Progenitor cell of endocrine pancreas (in vitro differentiated cells): ENCODE measurements at places on chromosomes 4 and X.

DNA sequence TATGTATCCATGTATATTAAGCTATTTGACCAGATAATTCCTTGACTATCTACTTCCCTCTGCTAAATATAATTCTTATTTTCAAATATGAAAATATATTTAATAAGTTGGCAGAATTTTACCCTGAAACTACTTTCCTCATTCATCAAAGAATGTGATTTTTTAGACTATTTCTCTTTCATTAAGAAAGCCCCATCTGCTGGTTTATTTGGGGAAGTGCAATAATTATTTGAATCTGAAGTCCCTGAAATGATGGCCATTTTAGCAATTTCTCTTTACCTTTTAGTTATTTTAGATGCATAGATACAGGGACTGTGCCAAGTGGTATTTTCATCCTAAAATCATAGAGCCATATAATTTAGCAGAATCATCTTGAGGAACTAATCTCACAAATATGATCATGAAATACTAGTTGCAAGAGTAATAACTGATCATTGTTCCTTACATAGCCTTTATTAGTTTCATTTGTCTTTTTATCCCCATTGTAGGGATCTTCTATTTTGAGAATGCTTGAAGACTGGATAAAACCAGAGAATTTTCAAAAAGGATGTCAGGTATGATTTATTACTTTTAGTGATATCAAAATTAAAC lies 39.0 kb downstream of the ENPEP start:
- DNase-seq, result no peak

- no peak for DNase-seq
Measured at GRCh38 chr4:62471021-62471420, 1270.9 kb downstream of the ADGRL3 start.

DNA sequence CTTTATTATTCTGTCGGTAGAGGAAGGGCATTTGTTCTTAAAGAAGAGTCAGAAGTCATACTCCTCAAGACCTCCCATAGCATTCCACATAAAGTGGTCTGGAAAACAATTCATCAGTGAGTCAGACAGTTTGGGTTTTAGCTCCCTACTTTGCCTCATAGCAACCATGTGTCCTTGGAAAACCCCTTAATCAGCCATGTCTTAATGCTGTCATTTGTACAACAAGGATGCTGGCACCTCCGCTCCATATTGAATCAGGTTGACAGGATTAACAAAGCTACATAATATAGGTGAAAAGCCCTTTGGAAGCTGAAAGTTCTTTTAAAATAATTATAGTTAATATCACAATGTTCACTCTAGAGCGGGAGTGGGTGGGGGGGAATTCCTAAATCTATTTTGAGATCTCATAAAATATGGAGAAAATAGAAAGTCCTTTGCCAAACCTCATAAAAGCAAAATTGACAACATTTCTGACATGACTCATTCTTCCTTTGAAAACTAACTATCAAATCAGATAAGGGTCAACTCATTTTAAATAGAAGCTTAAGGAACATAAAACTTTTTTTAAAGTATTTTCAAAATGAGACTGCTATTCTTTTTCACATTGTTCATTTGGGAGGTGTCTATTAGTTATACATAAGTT lies 37.3 kb upstream of the GUCY1A1 start:
- DNase-seq, result no peak

GRCh38 chr4:1249731-1250526 lies 999 bp upstream of the CTBP1 start:
- no peak for DNase-seq

- DNase-seq, result no peak
Measured at GRCh38 chr4:165602621-165603020, 223.8 kb downstream of the CPE start.

- no peak for DNase-seq
Measured at GRCh38 chr4:2712261-2712842, 43.8 kb downstream of the TNIP2 start.

- no peak for DNase-seq
Measured at GRCh38 chr4:56050625-56051024, 101.9 kb downstream of the CEP135 start.

GRCh38 chr4:2570551-2571222 lies 34.2 kb downstream of the FAM193A start:
- DNase-seq, result no peak

- DNase-seq, result no peak
Measured at GRCh38 chr4:34193451-34194154, 2050.7 kb downstream of the ARAP2 start.

- DNase-seq, result no peak
Measured at GRCh38 chr4:42144028-42144427, 8.4 kb downstream of the BEND4 start.

DNA sequence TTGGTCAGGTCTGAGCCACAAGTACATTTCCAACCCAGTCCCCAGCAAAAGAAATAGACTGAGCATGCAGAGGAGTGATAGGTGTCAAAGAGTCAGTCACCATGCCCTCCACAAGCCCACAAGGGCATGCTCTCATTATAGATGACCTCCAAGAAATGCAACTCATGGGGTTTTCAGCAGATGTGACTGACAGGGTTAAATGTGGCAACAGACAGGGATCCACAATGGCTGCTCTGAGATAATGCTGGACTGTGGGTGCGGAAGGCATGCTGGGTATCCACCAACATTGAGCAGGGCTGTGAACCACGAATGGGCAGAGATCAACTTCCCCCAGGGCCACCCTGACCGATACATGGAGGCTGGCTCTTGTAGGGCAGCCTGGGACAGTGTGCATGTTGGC lies 115.8 kb downstream of the BCOR start:
- DNase-seq, result no peak

DNA sequence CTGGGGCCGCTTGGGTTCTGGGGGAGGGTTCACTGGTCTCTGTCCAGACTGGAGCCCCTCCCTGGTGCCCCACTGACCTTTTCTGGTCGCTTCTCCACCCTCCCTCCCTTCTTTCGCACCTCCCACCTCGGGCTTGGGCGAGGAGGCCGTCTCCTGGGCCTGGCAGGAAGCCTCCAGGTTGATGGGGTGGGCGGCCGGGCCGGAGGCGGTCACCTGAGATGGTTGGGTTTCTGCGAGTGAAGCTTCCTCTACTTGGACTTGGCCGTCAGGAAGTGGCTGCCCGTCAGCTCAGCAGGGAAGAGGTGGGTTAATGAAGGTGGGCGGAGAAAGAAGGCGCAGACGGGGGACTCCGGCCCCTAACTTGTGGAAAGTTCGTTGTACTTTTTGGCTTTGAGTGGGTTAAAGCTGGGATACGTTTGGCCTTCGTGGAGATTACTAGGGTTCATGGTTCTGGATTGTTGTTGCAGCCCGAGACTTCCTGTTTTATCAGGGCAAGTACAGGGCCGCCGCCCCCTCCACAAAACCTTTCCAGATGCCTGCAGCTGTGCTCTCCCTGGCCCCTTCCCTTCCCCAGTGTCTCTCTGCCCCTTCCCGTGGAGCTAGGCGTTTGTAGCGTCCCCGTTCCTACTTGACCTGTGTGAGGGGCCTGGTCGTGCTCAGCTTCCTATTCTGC lies 1.2 kb downstream of the AKAP17A start:
- DNase-seq, result no peak

- DNase-seq, result no peak
Measured at GRCh38 chrX:77442728-77443127, 4.5 kb upstream of the FGF16 start.

DNA sequence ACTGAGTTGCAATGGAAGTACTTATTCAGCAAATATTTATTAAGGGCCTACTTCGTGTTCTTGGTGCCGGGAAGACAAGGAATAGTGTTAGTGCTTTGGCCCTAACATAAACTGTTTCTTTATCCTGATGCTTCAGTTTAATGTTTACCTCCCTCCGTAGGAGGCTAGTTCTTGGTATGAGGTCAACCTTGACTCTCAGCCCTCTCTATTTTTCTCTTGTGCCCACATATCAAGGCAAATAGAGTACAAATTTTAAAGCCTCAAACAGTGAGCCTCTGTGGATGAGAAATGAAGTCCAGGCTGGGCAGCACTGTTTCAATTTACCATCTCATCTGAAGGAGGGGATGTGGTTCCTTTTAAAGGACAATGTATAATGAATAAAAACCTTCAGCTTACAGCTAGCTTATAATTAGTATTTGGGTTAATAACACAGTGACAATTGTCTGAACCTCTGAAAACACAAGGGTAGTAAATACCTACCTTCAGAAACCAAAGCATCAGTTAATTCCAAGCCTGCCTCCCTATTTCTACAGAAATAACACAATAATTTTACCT lies 68.5 kb downstream of the SH3RF1 start:
- DNase-seq, result no peak

- DNase-seq, result no peak
Measured at GRCh38 chr4:162265802-162266201, 102.0 kb upstream of the FSTL5 start.

DNA sequence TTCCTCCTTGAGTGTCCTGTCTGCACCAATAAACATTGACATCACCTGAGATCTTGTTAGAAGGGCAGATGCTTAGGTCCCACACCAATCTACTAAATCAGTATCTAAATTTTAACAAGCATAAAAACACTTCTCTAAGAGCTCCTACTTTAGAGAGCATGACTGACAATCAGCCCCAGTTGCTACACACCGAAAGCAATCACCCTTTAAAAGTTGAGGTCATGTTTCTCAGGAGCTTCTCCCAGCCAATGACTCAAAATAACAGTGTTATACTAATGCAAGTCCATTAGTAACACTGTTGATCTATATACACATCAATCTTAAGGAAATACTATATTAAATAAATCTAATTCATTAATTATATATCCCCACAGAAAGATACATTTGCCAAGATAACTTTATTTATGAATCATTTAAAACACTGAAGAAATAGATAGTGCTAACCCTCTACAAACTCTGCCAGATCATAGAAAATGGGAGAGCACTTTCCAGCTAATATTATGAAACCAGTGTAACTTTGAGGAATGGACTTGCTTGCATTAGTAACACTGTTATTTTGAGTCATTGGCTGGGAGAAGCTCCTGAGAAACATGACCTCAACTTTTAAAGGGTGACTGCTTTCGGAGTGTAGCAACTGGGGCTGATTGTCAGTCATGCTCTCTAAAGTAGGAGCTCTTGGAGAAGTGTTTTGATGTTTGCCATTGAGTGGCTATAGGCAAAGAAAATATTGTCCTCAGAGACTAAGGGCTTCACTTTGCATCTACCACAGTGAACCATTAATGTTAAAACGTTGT lies 109.8 kb upstream of the HDX start:
- no peak for DNase-seq

GRCh38 chr4:158873795-158874401 lies 105.1 kb downstream of the FNIP2 start:
- DNase-seq, result no peak

DNA sequence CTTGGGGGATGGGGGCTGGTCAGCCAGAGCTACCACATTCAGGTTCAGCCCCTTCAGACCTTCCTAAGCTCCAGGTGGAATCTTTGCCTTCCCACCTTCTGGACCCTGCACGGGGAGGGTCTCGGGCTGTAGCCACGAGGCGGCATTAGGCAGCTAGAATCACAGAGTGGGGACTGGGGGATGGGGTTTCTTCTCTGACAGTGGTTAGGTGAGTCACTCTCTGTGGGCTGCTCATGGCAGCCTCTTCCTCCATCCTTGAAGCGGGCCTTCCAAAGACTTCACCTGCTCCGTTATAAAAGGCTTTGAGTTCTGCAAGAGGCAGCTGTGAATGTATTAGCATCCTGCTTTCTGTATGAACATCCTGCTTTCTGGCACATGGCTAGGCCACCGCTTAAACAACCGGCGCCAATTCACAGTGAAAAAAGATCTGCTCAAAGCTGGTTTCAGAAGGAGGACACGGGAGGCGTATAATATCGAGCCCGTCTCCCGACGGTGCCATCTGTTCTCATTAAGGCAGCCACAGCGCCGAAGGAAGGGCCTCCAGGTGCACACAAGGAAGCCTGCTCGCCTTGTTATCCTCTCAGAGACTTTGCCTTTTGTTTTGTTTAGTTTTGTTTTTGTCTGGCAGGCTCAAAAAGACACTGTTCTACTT lies 74.3 kb upstream of the IGFBP7 start:
- no peak for DNase-seq

DNA sequence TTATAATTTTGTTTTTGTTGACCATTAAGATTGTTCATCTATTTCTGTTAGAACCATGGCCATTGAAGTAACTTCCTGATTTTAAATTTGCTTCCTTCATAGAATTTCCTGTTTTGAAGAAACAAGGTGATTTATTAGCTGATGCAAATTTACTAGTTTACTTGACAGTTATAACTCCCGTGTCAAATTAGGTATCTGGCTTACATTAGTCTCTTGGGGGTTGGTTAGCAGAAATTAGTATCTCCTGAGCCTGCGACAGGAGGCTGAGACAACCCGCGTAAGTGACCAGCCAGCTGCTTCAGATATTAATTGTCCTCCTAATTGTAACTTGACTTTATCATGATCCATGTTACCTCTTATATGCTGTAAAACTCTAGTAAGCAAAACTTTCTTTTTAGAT lies 154.3 kb downstream of the CFAP299 start:
- no peak for DNase-seq

DNA sequence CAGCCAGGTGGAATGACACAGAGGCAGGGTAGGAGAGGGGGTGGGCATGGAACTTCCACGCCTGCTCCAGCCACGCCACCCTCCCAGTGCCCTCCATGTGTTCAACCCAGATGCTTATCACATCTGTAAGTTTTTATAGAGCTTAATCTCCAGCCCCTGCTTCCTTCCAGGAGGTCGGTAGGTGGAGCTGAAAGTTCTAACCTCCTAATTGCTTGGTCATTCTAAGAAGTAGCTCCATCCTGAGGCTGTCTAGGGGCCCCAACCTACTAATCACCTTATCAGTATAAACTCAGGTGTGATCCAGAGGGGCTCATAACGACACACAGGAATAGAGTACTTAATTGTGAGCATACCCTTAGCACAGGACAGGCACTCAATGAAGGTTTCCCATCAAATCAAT lies 18.3 kb downstream of the QDPR start:
- DNase-seq, result no peak

- DNase-seq, result no peak
Measured at GRCh38 chr4:1291091-1291490, 1.4 kb downstream of the MAEA start.

GRCh38 chrX:39528161-39528916 lies 569.4 kb downstream of the BCOR start:
- DNase-seq, result no peak

- DNase-seq, result no peak
Measured at GRCh38 chr4:6916069-6916586, 6.5 kb downstream of the TBC1D14 start.

- no peak for DNase-seq
Measured at GRCh38 chr4:65645185-65645584, 25.1 kb downstream of the EPHA5 start.
